ENCODE measurements at places on chromosomes 3 and 15. TPM values are rescaled to one million over a fixed set of nuclear protein-coding genes. Genes with fewer than 3 reads are reported as not detected.

MFN1 gene
- total RNA-seq: 64.5 TPM

PLOD2 gene
- total RNA-seq: 19.7 TPM

CAPN3 gene
- 3.4 TPM for total RNA-seq

ALPK3 gene
- total RNA-seq: 132 TPM

PRKCD gene
- total RNA-seq: 16.9 TPM

CLDN18 gene
- total RNA-seq: not detected

TWF2 gene
- total RNA-seq: 120 TPM

ARHGAP31 gene
- 42.8 TPM for total RNA-seq

LRRC31 gene
- not detected for total RNA-seq

ATP13A5 gene
- not detected for total RNA-seq

GALNT15 gene
- 5.8 TPM for total RNA-seq

KY gene
- total RNA-seq: 16.7 TPM

MORC1 gene
- not detected for total RNA-seq

LAMB2 gene
- total RNA-seq: 543 TPM

IGSF11 gene
- total RNA-seq: 3.1 TPM

FANCD2OS gene
- not detected for total RNA-seq

RAB6B gene
- 58.8 TPM for total RNA-seq

GRK7 gene
- not detected for total RNA-seq

IQCF5 gene
- total RNA-seq: not detected

GPR171 gene
- total RNA-seq: 0.24 TPM

ITIH1 gene
- total RNA-seq: not detected

CHRFAM7A gene
- 2.0 TPM for total RNA-seq

CYP8B1 gene
- not detected for total RNA-seq

CRABP1 gene
- not detected for total RNA-seq

SLC22A13 gene
- total RNA-seq: not detected

MUC4 gene
- not detected for total RNA-seq

C3orf18 gene
- 48.4 TPM for total RNA-seq

KBTBD12 gene
- 29.7 TPM for total RNA-seq

ISLR gene
- total RNA-seq: 13.8 TPM

Measured in Right ventricle myocardium inferior (tissue), 1 donor.